Hepatic stellate cell (primary cell): ENCODE measurements at places on chromosomes 12 and 14.
A peak's percentile ranks its signal among the peaks of the same experiment; 100 is the strongest.

DNA sequence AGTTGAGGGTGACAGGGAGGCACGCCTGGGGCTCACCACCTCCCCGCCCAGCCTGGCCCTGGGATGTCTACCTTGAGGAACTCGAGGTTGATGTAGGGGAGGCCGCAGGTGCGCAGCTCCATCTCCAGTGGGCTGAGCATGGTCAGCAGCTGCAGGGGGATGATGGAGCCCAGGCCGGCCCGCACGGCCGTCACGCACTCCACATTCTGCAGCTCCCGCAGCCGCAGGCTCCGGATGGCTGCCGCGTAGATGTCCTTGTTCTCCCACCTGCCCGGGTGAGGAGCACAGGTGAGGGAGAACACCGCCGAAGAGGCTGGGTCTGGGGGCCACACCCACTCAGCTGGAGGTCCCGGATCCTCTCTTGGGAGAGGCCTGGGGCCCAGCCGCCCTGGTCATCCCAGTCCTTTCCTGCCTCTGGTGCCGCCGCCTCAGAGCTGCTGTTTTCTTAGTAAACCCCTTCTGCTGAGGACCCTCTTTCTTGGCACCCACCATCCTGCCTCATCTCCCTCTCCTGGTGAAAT, 38.2 kb downstream of the TRAFD1 start:
- DNase-seq = no peak

DNA sequence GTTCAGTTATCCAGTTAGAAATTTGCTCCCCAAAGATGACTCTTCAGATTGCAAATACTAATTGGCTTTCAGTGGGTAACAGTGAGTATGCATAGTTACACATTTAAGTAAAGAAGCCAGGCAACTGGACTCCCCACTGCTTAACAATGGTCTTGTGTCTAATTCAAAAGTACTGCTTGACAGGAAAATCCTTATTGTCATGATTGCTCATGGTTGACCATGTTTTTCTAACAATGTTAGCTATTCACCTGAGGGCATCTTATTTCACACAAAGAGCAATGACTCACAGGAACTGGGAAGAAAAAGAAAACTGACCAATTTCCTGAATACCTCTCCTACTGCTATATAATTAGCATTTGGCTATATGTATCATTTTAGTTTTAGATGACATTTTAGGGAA, 33.7 kb upstream of the ALG10B start:
- DNase-seq = no peak

- no peak for DNase-seq
These were observed 702.3 kb downstream of the TMEM121 start for GRCh38 chr14:106228541-106229158.

DNA sequence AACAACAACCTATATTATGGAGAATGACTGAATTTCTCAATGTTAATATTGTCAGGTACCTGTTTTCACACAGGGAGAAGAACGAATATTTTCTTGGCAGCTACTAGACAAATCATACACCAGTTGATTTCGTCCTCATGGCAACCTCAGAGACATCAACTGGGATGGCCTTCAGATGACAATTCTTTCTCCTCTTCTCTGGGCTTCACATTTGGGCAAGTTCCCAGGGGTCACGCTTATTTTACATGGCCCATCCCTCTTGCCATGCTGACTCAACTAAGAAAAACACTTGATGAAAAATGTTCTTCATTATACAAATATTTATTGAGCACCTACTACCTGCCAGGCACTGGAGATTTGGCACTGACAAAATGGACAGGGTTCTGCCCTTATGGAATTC, 29.0 kb downstream of the PPP1R13B start:
- no peak for DNase-seq

- DNase-seq = no peak
These were observed 1.3 kb upstream of the NR2C1 start for GRCh38 chr12:95074766-95075165.

GRCh38 chr12:54370171-54370730, 6.0 kb upstream of the GPR84 start:
- peak; percentile 90 for DNase-seq

GRCh38 chr14:75315144-75315543, 36.5 kb downstream of the FOS start:
- no peak for DNase-seq

DNA sequence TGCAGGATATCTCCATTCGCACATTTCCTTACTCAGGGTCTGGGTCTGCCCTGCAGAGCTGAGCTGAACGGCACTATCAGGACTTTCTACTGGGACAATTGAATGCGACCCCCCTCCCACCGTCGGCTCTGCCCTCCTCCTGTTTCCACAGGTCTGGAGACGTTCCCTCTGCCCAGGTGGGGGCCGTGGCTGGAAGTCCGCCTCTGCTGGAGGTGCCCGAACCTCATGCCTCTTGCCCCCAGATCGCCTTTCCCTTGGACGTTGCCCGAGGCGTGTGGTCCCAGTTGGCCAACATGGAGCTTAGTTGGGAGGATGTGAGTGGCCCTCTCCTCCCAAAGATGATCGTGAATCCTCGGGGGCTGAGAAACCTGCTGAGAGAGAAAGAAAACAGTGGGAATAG, 21.2 kb upstream of the KLC1 start:
- no peak for DNase-seq

- no peak for DNase-seq
These were observed 114.4 kb downstream of the VRK1 start for GRCh38 chr14:96911499-96912149.

DNA sequence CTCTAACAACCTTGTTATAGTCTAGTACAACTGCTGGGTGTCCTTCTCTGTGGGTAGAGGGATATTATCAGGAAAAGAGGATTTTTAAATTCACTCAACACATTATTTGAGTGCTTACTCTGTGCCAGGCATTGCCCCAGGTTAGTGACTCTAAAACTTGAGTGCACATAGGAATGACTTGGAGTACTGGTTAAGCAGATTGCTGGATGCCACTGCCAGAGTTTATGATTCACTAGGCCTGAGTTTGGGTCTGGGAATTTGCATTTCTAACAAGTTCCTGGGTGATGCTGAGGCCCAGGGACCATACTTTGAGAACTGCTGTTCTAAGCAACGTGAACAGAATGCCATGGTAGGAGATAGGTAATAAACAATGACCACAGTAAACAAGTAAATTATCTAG, 96.6 kb downstream of the CFAP54 start:
- DNase-seq = no peak

DNA sequence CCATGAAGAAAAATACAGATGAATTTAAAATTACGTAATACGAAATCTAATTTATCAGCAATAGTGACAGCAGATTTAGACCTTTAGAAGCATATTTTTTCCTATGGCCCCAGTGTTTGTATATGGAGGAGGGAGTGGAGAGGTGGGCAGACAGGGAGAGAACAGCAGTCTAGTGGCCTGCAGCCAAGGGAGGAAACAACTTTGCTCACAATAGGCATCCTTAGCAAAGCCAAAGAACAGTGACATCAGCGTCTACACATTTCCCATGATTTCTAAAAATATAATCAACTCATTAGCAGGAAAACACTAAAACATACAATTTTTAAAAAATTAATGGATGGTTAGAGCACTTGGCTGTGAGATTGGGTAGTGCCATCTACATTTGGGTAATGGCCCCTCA, 622.6 kb upstream of the ATP2B1 start:
- DNase-seq = no peak

DNA sequence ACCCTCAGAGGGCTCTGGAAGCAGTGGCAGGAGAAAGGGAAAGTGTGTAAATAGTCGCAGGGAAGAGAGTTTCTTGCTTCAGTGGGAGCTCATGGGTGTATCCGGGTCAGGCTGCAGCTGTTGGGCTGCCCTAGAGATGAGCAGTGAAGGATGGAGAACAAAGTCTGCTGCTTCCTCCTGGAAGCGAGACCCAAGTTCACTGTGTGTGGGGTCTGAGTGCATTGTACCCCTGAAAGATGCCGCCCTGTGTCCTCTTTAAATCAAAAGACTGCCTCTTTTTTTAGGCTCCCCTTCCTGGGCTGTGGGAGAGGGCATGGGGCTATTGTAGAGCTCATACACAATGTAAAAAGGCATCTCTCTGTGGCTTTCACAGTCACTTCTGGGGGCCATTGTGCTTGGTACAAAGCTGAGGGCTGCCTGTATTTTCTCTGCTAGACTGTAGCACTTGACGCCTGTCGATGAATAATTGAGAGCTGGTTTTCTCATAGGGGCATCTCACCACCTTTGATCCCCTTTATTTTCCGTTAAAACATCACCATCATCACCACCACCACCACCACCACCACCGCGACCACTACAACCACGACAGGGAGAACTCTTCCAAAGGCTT, 16.7 kb downstream of the CHST11 start:
- peak; percentile 25 for DNase-seq

GRCh38 chr14:67357186-67357968, 2.2 kb downstream of the ATP6V1D start:
- no peak for DNase-seq

GRCh38 chr14:102351023-102351422, 11.7 kb downstream of the CINP start:
- no peak for DNase-seq

GRCh38 chr14:31717294-31718085, 156.3 kb downstream of the NUBPL start:
- no peak for DNase-seq

- DNase-seq = no peak
These were observed 24.4 kb downstream of the SERPINA1 start for GRCh38 chr14:94364037-94364436.

DNA sequence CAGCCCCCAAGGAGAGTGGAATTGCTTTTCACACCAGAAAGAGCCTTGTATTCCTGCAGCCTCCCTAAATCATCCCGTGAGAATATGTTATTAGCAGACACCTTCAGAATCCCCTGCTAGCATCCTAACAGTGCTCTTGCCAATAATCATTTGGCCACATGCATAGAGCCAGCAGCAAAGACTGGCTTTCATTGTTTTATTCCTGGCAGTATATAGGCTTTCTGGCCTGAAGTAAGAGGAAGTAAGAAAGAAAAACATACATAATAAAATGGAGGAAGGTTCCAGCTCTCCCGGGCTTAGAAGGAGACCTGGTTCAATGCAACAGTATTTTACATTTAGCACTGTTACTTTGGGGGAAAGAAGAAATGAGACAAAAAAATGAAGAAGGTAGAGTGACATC, 176.7 kb upstream of the ATF7IP start:
- DNase-seq = no peak
